ENCODE measurements at places on chromosomes 16 and 17.

GRCh38 chr16:85347213-85347591 lies 234.9 kb upstream of the CIBAR2 start:
- DNase-seq = no peak

DNA sequence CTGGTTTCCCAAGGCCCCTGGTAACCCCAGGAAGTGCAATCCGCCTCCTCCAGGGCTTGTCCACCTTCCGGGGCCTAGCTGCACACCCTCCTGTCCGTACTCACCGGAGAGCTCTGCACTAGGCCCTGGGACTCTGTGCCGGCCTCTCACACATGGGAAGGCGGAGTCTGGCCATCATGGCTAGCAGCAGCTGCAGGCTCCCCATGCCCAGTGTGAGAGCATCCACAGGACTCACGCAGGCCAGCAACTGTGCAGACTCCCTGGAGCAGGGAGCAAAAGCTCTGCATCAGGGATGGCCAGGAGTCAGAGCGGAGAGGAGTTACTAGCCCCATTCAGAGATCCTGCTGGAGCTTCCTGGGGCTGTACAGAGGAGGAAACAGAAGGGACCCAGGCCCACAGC lies 20.2 kb downstream of the FOXN1 start:
- DNase-seq = no peak

GRCh38 chr16:89759746-89760340 lies 38.5 kb downstream of the ZNF276 start:
- DNase-seq = no peak

DNA sequence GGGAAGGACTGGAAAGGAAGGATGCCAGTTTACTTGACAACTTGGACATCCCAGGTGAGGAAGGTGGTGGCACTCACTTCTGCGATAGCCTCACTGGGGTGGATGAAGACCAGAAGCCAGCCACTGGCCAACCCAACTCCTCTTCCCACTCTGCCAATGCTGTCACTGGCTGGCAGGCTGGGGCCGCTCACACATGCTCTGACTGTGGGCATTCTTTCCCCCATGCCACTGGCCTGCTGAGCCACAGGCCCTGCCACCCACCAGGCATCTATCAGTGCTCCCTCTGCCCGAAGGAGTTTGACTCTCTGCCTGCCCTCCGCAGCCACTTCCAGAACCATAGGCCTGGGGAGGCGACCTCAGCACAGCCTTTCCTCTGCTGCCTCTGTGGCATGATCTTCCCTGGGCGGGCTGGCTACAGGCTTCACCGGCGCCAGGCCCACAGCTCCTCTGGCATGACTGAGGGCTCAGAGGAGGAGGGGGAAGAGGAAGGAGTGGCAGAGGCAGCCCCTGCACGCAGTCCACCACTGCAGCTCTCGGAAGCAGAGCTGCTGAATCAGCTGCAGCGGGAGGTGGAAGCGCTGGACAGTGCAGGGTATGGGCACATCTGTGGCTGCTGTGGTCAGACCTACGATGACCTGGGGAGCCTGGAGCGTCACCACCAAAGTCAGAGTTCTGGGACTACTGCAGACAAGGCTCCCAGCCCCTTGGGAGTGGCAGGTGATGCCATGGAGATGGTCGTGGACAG lies 4.5 kb downstream of the ZNF646 start:
- no peak for DNase-seq

DNA sequence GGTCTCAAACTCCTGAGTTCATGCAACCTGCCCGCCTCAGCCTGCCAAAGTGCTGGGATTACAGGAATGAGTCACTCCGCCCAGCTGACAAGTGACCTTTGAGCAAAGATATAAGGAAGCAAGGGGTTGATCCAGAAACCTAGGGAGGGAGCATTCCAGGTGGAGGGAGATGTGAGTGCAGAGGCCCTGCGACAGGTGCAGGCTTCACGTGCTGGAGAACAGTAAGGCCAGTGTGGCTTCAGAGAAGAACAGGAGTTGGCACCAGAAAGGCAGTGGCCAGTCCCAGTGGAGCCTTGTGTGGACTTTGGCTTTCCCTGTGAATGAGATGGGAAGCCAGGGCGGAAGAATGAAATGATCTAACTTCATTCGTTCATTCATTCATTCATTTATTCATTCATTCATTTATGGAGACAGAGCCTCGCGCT lies 73.6 kb upstream of the HAS3 start:
- DNase-seq = no peak

GRCh38 chr17:71032746-71033273 lies 863.5 kb downstream of the KCNJ2 start:
- no peak for DNase-seq

- no peak for DNase-seq
These were observed 3.3 kb upstream of the KLHL11 start for GRCh38 chr17:41868568-41868967.

- DNase-seq = no peak
These were observed 258.0 kb downstream of the PMP22 start for GRCh38 chr17:15007147-15007553.

GRCh38 chr17:41546819-41547218 lies 18.7 kb upstream of the KRT19 start:
- no peak for DNase-seq
